SK-N-SH (cell line): ENCODE measurements at places on chromosomes 5 and 9. TPM values are rescaled to one million over a fixed set of nuclear protein-coding genes. Genes with fewer than 3 reads are reported as not detected.

GRCh38 chr5:79069488-79070349 lies at the start of the genes BHMT2 and DMGDH:
Gene BHMT2, plus strand, starts transcription at chr5:79069767. Its CDS starts 16 bp downstream, at chr5:79069783.
Gene DMGDH, minus strand, starts transcription at chr5:79069674. Its CDS starts 54 bp downstream, at chr5:79069620.
- DNase-seq = peak; percentile 20

- no peak for DNase-seq
These were observed 107.0 kb downstream of the COL5A1 start for GRCh38 chr9:134748591-134748990.

DNA sequence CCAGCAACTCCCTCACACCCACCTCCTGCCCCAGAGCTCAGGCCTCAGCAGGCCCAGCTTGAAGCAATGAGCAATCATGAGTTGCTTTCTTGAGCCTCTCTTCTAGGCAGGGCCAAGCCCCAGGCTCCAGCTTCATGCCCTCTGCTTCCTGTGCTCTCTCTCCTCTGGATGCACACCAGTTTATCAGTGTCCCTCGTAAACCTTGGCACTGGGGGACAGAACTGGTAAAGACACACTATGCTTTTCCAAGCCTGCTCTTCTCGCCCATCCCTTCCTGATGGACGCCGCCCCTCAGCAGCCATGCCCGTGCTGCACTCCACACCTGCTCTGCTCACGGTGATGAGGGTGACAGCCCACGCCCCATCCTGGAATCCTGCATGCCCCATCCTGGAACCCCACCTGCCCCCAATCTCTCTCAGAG lies 49.4 kb upstream of the ORM1 start:
- no peak for DNase-seq

DNA sequence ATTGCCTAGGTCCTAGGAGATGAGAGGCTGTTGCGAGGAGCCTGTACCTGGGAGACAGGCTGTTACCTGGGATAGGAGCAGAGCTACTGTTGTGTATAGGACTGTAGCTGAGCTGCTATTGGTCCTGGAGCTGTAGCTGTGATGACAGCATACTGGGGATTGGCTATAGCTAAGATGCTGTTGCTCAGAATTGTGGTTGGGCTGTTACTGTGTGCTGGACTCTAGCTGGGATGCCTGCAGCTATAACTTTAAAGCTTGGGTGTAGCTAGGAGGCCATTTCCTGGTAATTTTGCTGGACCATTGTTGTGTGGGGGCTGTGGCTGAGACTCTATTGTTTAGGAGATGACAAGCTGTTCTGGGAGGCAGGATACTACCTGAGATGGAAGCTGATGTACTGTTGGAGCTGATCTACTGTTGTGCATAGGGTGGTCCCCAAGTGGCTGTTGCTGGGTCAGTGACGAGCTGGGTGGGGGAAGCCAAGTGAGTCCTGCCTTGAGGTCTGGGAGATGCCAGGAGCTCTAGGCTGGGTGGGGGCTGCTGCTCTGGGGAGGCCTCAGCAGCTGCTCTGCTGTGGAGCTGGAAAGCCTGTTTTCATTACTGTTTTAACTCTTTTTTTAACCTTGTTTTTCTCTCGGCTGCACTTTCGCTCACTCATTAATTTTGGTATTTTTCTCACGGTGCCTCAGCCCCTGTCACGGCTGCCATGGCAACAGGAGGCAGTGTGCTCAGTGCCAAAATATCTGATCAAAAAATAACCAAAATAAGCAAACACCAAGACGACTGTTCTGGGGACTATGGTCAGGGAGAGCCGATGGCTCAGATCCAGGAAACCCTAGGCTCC lies 3.0 kb upstream of the PCDH1 start:
- DNase-seq = peak; percentile 45

Gene PKD2L2
- 0.11 and 0.26 TPM in 2 replicates for polyA plus RNA-seq

Gene CANX
- 142 and 215 TPM in 2 replicates for polyA plus RNA-seq
